ENCODE measurements at places on chromosomes 5 and 9. TPM values are rescaled to one million over a fixed set of nuclear protein-coding genes. Genes with fewer than 3 reads are reported as not detected.

RMI1 gene
- 8.0 TPM for total RNA-seq

MLANA gene
- total RNA-seq, result not detected

DBN1 gene
- total RNA-seq, result 61.5 TPM

DIAPH1 gene
- total RNA-seq, result 38.3 TPM

PCDHGC4 gene
- total RNA-seq, result 1.0 TPM

ZNF462 gene
- 61.9 TPM for total RNA-seq

EQTN gene
- total RNA-seq, result 0.95 TPM

FAM151B gene
- 3.9 TPM for total RNA-seq

MAMDC2 gene
- 69.5 TPM for total RNA-seq

SV2C gene
- 0.36 TPM for total RNA-seq

HBEGF gene
- total RNA-seq, result 5.6 TPM

MED10 gene
- 23.4 TPM for total RNA-seq

SPINK6 gene
- not detected for total RNA-seq

SMIM33 gene
- not detected for total RNA-seq

- DNase-seq, result no peak
Observed at GRCh38 chr5:15424769-15425168, 75.2 kb upstream of the FBXL7 start.

- no peak for DNase-seq
Observed at GRCh38 chr5:44875661-44876605, 67.2 kb downstream of the MRPS30 start.

GRCh38 chr5:178323961-178324360 is 91.4 kb upstream of the PHYKPL start:
- DNase-seq, result no peak

DNA sequence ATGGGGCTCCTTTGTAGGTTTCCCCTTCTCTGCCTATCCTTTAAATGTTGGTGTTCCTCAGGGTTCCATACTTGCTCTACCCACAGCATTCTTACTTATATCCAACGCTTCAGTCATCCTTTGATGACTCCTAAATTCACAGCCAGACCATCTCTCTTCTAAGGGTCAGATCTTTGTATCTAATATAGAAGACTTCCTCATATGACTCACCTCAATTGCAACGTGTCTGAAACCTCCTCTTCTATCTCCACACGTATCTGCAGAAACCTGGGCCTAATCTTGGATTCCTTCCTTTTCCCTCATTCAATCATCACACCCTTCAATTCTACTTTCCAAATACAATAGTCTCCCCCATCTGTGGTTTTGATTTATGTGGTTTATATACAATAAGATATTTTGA is 68.3 kb downstream of the HMGCR start:
- DNase-seq, result no peak

DNA sequence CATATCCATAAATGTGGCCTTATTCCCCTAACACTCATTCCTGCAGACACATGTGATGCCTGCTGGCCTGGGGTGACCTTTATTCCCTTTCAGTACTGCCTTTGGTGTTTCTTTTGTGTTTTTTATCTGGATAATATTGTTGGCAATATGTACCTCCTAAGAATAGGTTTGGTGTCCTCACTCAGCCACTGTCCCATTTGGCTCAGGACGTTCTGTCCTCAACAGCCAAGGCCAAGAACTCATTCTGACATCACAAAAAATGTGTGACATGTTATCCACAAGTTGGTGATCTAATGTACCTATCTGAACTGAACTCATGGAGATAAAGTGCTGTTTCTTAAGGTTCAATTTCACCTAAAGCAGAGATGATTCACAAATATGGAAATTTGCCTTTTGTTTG is 142.9 kb upstream of the GRAMD2B start:
- no peak for DNase-seq

GRCh38 chr9:22056402-22056801 is 47.3 kb upstream of the CDKN2B start:
- no peak for DNase-seq

DNA sequence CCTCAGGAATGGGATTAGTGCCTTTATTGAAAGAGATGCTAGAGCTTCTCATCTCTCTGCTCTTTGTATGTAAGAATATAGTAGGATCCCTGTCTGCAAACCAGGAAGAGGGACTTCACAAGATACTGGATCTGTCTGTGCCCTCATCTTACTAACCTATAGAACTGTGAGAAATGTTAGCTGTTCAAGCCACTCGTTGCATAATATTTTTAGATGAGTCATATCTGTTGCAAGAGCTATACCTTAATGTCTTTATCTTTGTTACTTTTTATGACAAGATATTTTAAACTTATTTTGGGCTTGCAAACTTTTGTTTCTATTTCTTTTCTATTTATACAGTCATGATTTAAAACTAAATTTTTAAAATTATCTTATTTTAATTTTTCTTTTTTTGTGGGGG is 1296.8 kb upstream of the CDH6 start:
- no peak for DNase-seq

DNA sequence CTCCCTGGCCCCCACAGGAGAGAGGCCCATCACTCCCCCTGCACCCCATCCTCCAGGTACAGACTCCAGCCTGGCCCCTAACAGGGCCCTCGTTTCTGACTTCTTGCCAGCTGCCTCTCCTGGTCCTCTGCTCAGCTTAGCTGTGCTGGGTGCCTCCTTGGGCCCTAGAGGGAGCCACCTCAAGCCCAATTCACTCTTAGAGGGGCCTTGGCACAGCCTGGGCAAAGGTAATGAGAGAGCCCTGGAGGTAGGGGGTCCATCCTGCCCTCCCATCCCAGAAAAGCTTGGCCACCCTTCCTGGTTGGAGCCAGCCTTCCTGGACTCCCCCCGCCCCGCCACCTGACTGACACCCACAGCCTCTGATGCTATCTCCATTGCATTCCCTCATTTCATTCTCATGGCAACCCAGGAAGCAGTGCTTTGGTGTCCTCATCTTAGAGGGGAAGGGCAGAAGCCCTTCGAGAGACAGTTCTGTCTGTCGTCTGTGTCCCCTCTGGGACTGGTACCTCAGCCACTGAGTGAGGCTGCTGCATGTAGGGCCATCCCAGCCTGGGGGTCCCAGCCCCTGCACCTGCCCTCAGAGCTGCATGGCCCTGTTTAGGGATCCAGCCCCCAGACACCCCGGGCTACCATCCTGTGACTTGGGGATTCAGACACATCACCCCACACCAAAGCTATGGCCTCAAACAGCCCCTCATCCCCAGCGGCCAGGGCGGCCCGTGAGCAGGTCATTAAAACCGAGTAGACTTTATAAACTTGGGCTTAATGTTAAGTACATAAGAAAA is 95.5 kb downstream of the BARX1 start:
- no peak for DNase-seq

- DNase-seq, result no peak
Observed at GRCh38 chr9:86406366-86406765, 52.2 kb upstream of the TUT7 start.

DNA sequence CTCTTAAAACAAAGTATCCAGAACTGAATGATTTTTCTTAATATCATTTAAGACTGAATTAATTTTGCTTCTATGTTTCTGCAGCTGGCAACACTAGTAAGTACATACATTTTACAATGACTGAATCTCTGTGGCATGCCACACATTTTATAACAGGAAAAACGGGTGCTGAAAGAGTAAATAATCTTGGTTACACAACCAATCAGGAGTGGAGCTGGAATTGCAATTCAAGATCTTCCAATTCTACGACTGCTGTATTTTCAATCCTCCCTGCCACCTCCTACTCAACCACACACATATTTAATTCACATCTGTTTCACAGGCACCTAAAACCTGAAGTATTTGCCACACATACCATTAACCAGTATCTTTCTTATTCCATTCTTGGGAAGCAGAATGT is 52.7 kb upstream of the NR5A1 start:
- no peak for DNase-seq

- no peak for DNase-seq
Observed at GRCh38 chr5:150978590-150978989, 41.8 kb upstream of the GPX3 start.

DNA sequence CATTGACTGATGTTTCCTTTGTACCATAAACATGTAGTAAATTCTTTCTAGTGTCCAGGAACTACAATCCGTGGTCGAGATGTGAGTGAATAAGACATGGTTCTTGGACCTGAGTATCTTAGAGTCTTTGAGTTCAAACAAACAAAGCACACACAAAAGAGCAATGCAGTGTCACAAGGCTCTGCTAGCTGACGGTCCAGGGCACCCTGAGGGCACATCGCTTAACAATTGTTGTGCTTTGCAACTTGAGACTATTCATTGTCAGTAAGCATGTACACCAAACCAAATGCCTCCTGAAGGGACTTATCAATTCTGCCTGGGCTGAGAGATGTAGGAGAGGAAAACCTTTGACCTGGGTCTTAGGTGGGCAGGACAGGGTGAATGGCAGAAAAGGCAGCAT is 84.8 kb downstream of the CAMK4 start:
- DNase-seq, result no peak

DNA sequence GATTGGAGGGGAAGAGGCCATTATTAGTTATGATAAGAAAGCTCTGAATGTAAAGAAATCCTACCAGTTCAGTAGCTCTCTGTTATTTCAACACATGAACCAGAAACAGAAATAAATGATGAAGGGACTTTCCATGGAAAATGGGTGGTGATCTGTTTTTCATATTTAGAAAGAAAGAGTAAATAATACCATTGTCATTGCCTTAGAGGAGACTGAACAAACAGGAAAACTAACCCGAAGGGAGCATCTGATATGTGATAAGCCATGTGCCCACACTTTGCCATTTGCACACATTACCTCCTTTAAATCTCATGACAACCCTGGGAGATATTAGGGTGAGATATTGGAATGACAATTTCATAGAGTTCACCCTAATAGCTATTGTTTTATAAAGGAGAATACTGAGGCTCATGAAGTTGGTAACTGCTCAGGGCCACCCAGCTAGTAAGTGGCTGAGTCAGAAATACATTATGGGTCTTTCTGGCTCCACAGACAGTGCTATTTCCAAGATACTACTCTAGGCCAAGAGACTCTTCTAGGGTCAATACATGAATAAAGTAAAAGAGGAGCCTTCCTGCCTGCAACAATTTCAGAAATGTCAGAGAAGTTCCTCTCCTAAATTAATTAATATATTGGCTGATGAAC is 111.0 kb upstream of the SLIT3 start:
- no peak for DNase-seq

DNA sequence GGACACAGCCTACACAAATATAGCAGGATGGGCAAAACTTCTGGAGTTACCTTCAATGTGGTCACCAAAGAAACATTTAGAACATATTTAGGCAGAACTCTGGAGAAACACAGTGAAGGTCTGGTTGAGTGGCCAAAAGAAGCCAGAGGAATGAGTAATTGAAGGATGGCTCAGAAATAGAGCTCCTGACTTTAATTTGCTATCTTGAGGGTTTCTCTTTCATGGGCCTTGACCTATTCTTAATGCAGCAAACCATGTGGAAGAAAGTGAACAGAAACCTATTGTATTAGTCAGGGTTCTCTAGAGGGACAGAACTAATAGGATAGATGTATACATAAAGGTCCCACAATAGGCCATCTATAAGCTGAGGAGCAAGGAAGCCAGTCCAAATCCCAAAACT is 650.5 kb downstream of the ACTL7B start:
- no peak for DNase-seq

GRCh38 chr5:157523976-157524375 is 51.6 kb downstream of the ADAM19 start:
- DNase-seq, result no peak

GRCh38 chr5:74500110-74500917 is 140.2 kb downstream of the ENC1 start:
- DNase-seq, result no peak

- DNase-seq, result no peak
Observed at GRCh38 chr5:89015409-89015808, 132.4 kb upstream of the MEF2C start.

- no peak for DNase-seq
Observed at GRCh38 chr5:143662020-143662419, 149.9 kb upstream of the HMHB1 start.

- no peak for DNase-seq
Observed at GRCh38 chr9:38010918-38011704, 57.9 kb downstream of the SHB start.

DNA sequence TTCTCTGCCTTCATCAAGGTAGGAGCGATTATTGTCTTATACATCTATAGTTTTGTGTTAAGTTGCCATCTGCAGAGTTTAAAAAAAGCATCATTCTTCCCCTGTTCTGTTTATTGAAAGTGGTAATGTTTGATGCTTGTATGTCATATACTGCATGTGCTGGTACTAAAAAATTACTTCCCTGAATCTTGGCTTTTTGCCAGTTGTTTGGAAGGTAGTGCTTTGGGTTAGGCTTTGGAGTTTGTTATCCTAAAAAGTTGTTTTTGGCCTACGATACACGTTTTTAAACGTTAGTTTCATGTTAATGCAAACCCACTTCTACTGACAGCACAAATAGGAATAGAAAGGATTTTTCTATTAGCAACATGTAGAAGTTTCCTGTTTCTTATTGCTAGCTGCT is 158.3 kb downstream of the GIN1 start:
- DNase-seq, result no peak

DNA sequence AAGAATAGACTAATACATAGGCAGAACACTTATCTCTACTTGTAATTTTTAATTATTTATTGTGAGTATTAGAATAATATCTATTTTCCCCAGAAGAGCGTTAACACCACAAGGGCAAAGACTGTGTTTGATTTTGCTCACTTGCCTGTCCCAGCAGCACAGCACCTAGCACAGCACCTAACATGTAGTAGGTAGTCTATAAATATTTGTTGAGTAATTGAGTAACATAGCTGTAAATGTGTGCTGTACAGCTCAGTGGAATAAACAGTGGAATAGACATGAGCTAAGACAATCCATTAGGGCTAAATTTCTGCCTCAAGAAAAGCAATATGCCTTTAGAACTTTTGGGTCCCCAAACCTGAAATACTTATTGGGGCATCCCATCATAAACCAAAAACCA is 49.3 kb upstream of the VCAN start:
- DNase-seq, result no peak

GRCh38 chr9:136052472-136052880 is 42.6 kb downstream of the NACC2 start:
- DNase-seq, result no peak

- no peak for DNase-seq
Observed at GRCh38 chr9:96638606-96639364, 16.3 kb downstream of the PRXL2C start.

DNA sequence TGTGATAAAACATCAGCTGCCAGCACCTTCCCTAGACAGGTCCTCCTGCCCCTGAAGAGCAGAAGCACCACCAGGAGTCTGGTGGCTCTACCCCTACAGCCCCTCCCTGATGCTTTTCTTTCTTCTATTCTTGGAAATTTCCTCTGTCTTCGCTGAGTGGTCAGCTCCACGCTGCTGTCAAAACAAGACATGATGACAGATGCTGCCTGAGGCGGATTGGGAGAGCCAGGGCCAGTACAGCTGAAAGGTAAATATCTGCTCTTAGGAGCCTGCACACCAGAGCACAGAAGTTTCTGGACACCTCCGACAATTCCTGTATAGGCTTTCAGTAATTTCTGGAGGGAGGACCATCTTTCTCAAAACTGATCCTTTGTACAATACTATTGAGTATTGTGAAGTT is 4.7 kb upstream of the OR1Q1 start:
- no peak for DNase-seq

- peak; percentile 56 for DNase-seq
Observed at GRCh38 chr5:7754997-7755596, 95.8 kb downstream of the CFAP90 start.

GRCh38 chr9:93577975-93578682 is 1.7 kb downstream of the PHF2 start:
- peak; percentile 37 for DNase-seq

- DNase-seq, result no peak
Observed at GRCh38 chr5:173767574-173768266, 120.4 kb upstream of the CPEB4 start.
